ENCODE measurements at places on chromosomes 12 and 14. TPM values are rescaled to one million over a fixed set of nuclear protein-coding genes. Genes with fewer than 3 reads are reported as not detected.

SERPINA4 gene
- total RNA-seq = not detected

INF2 gene
- total RNA-seq = 38.8 TPM

TMEM117 gene
- total RNA-seq = 1.3 TPM

CCDC197 gene
- total RNA-seq = 1.6 TPM

RPL10L gene
- not detected for total RNA-seq

BATF gene
- 185 TPM for total RNA-seq

TBPL2 gene
- total RNA-seq = not detected

SERPINA10 gene
- total RNA-seq = not detected

TSPAN19 gene
- total RNA-seq = not detected

GPR65 gene
- 31.8 TPM for total RNA-seq

GLT1D1 gene
- total RNA-seq = 0.41 TPM

Data from activated T-cell treated with anti-CD3 and anti-CD28 coated beads, Interleukin-2, amount 50 U/mL, for 72 hours (primary cell).